Endothelial cell (in vitro differentiated cells): ENCODE measurements at places on chromosomes 5 and 9.

DNA sequence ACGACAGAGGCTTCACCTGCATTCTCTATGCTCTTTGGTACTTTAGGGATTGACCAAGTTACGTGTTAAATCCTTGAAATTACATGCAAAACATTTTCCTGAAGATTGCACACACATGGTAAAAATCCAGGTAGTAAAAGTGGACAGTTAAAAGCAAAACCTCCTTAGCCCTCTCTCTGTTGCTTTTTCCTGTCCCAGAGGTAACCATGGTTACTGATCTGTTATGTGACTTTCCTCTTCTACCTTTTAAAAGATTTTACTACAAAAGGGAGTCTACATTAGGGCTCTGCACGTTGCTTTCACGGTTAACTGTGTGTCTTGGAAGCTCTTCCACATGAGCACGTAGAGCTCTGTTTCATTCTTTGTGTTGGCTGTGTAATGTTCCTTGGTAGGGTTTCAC lies 97.0 kb downstream of the PPARGC1B start:
- no peak for DNase-seq

- DNase-seq, result peak; percentile 51
Observed at GRCh38 chr9:76459694-76460635, 983 bp downstream of the GCNT1 start.

DNA sequence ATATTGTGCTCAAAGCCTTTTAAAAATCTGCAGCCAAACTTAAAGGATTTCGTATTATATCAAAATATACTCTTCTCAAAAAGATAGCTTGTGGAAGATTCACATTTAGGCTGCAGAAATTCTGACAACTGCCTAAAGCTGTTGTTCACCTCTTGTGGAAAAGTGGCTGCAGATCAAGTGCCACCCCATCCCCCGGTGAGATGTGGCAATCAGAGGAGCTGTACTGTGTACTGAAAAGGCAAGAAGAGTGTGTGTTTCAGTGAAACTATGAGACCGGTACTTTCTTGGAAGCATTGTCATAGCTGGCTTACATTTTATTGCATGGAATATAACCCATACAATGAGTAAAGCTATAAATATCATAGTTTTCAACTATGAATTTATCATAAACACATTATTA lies 64.3 kb downstream of the CDH18 start:
- no peak for DNase-seq

DNA sequence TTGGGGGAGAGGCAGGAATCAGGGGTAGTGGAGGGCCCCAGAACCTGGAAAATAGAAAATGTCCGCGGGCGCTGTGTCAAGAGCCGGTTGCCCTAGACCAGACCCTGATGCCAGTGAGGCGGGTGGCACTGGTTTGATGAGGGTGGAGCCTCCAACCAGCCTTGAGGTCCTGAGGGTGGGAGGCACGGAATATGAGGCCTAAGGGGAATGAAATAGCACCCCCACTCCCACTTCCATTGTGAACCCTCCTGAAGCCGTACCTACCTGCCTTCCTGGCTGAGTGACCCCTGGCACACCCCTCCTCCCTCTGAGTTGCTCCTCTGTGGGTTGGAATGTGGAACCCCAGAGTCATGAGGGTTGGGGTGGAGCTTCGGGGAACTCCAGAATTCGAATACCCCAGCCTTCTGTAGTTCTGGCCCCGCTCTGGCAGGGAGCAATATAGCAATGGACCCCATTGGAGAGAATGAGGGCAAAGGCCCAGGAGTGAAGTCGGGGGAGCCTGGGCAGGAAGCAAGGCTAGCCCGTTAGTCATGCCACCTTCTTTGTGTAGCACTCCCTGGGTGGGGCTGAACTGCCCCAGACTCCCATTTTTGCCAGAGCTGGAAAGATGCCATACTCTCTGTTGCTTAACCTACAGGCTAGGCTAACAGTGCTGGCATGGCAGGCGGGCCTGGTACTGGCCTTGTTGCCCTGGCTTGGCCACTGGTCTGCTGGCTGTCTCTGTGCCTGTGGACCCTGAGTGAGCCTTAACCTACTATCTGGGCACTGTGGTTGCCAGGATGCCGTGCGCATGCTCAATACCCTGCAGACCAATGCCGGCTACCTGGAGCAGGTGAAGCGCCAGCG lies 1.0 kb downstream of the FPGS start:
- no peak for DNase-seq

GRCh38 chr5:50905996-50906570 lies 239.6 kb downstream of the PARP8 start:
- DNase-seq, result no peak

GRCh38 chr9:133813749-133814585 lies 75.8 kb upstream of the SARDH start:
- no peak for DNase-seq

DNA sequence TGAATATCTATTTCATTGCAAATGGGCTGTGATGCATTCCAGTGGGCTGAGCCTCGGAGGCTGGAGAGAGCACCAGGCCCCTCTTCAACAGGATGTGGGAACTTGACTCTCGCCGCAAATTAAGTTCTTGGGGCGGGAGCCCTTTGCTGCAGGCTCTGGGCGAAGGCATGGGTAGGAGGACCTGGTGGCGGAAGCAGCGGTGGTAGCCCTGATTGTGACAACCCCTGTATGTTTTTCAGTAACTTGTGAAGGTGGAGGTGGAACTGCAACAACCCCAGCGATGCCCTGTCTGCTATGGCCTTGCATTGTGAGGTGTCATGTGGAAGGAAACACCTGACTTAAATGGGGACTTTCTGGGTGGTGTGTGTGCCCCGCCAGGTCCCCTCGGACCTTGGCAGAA lies 9.4 kb downstream of the FYB1 start:
- no peak for DNase-seq

- DNase-seq, result no peak
Observed at GRCh38 chr9:125467116-125467740, 205.6 kb downstream of the GAPVD1 start.
